ENCODE measurements at places on chromosomes 3 and 15. TPM values are rescaled to one million over a fixed set of nuclear protein-coding genes. Genes with fewer than 3 reads are reported as not detected.

GRCh38 chr3:45023675-45024074 lies 2.4 kb upstream of the CLEC3B start:
- DNase-seq = no peak

- DNase-seq = no peak
Observed at GRCh38 chr15:27660676-27661075, 438.4 kb downstream of the OCA2 start.

- peak; percentile 76 for DNase-seq
Observed at GRCh38 chr3:13280811-13281506, 139.2 kb downstream of the NUP210 start.

DNA sequence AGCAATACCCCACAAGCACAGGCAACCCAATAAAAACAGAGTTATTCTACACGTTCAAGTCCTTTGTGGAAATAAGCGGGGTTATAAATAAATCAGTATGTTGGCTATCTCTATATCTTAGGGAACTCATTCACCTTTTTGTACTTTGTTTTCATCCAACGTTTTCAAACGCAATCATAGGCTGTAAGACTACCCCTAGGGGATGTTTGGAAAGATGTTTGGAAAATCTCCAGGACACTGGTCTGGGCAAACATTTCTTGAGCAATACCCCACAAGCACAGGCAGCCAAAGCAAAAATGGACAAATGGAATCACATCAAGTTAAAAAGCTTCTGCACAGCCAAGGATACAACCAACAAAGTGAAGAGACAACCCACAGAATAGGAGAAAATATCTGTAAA lies 70.1 kb downstream of the CLDN11 start:
- DNase-seq = no peak

DNA sequence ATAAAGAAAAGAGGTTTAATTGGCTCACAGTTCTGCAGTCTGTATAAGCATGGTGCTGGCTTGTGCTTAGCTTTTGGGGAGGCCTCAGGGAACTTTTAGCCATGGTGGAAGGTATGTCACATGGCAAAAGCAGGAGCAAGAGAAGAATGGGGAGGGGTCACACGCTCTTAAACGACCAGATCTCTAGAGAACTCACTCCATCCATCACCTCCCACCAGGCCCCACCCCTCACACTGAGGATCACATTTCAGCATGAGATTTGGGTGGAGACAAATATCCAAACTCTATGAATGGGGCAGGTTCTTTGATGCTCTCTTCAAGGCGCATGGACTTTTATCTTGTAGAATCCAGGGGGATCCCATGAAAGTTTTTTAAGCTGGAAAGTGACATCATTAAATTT lies 75.7 kb downstream of the ITPR1 start:
- DNase-seq = peak; percentile 35

- DNase-seq = no peak
Observed at GRCh38 chr3:3628676-3629328, 170.4 kb upstream of the LRRN1 start.

The SYNPR gene
- 0.24 TPM for total RNA-seq

The MCF2L2 gene
- total RNA-seq = 6.4 TPM

The ADPRH gene
- total RNA-seq = 2.9 TPM

The AP2M1 gene
- 667 TPM for total RNA-seq

The ADAMTSL3 gene
- total RNA-seq = 0.48 TPM

The ROBO2 gene
- 8.3 TPM for total RNA-seq
